ENCODE measurements at places on chromosomes 4 and X. TPM values are rescaled to one million over a fixed set of nuclear protein-coding genes. Genes with fewer than 3 reads are reported as not detected.

DNA sequence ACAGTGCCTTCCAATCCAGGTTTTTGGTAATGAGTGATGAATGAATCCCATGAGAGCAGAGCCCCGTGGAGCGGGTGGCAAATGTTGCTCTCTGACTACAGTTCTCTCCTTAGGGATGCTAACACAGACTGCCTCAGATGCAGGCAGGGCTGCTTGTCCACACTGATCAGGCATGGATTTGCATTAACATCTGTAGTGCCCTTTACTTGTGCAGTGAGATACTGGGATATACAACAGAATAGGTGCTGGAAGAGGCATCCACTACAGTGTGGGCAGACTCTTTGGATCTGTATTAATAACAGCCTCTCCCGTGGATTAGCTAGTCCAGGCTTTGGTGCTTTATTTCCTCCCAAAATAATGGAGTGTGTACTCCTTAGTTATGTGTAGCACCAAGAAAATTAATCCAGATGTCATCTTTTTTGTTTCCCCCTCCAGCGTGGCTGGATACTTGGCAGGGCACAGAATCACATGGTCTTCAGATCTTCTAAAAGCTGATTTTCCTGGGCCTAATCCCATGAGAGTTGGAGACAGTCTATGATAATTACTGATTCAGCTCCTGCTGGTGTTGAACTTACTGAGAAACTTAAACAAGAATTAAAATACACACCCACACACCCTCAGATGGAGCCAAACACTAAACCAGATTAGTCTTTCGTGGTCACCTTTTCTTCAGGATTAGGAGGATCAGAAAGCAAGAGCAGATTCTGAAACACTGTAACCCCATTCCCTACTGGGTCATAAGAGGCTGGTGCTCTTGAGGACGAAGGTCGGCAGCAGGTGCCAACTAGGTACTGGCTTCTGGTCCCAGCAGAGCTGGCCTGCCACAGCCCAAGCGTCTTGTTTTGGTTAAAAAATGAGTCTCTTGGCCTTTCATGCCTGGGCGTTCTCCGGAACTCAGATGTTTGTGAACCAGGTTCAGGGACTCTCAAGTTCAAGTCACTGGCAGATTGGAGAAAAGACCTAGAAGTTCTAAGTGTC lies 23.1 kb upstream of the NAP1L5 start:
- DNase-seq, result no peak

DNA sequence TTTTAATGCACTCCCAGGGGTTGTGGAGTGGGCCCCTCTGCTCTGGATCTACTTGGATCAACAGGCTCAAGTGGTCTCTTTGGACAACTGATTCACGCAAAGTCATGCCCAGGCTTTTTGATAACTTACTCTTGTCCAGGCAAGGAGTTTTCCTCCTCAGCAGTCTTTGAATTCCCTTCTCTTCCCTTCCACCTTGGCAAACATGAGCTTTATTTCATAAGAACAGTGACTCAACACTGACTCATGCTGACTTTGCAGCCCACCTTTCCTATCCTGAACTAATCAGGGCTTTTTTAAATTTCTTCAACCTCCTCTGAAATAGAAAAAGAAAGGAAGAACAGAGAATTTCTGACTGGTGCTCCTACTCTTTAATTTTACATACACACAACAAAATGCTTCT lies 132.1 kb upstream of the LDB2 start:
- no peak for DNase-seq

- no peak for DNase-seq
Measured at GRCh38 chr4:55675196-55675793, 39.2 kb upstream of the NMU start.

GRCh38 chr4:129282293-129282692 lies 186.3 kb downstream of the C4orf33 start:
- no peak for DNase-seq

DNA sequence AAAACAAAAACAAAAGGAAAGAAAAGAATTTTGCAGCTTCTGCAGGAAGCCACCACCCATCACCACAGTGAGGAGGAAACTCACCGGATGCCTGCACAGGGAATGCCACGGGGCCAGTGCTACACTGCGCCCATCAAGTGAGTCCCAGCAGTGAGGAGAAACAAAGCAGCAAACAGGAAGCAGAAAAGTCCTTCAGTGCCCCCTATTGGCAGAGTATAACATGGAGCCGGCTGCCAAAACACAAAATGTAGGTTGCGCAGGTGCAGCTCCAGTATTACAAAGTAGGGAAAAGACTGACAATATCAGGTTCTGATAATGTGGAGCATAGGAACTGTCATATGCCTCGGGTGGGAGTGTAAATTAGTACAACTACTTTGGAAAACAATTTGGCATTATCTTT lies 23.3 kb upstream of the SCML2 start:
- no peak for DNase-seq

DNA sequence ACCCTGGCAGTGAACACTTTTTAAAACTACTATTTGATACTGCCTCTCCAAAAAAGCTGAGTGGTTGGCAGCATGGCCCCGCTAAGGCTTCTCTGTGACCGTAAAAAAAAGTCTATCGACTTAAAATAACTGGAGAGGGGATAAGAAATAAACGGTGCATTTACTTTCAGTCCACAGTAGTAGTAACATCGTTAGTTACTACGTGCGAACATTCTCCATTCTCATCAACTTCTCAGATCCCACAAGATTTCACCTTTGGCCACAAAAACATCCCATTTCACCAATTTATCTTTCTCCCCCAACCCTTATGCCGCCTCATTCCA lies 524 bp upstream of the EXOSC9 start:
- no peak for DNase-seq

GRCh38 chrX:56600987-56601386 lies 37.6 kb downstream of the UBQLN2 start:
- DNase-seq, result no peak

The FOXR2 gene
- not detected for total RNA-seq

GRCh38 chr4:174714393-174715211 lies 114.4 kb downstream of the GLRA3 start:
- no peak for DNase-seq

DNA sequence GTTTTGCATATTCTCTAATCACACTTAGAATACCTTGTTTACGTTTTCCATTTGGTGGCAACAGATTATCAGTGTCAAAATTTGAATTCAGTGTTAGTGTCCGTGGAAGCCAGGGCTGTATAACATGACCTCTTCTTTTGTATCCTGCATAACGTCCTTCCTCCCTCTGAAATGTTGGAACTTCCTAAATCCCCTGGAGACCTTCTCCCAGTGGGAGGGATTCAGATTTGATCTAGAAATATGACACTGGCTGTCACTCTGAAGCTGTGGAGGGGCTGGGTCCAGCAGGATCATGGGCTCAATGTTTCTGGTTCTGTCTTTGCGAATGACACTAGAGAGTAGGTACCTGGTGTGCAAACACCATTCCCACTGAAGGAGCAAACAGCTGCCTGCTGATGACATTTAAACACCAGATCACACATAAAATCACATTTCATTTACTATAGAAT lies 850 bp upstream of the CXCL3 start:
- no peak for DNase-seq

DNA sequence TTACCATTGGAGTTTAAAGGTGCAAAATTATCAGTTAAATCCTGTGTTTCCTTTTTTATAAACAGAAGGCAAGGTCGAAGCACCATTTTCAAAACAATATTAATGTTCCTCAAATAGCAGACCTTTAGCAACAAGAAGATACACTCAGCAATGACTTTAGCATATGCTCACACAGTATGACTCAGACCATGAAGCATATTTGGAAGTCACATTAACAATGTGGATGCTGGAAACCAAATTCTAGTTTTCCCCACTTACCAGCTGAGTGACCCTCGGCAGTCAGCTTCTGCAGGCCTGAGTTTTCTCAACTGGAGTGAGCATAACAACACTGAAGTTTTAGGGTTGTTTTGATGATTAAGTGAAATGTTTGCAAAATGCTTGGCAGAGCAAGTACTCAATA lies 130.5 kb downstream of the ANK2 start:
- no peak for DNase-seq

The TSPAN7 gene
- 0.40 TPM for total RNA-seq

DNA sequence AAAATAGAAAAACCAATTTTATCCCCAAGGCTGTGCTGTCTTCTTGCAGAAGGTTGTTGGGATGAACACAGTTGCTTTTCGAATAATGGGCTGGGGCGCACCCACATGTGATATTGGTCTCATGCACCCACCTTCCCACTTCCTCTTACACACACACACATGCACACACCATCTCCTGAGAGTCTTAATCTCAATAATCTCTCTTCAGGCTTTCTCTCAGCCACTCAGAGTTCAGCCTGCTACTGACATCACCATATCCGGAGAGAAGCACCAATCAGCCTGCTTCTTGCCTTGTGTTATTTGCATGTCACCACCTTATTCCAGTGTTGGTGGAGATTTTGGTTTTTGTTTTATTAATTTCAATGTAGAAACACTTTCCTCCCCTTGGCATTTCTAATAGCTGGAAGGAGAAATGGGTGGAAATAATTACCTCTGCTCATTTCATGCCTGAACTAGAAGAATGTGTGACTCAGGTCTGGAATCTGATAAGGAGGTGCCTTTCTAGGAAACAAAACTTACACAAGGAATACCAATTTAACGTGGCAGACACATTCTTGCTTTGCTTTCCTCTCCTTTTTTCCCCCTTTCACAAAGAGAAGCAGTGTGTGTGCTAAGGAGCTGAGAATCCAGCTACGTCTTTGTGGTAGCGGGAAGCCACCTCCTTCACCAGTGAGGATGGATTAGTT lies 400.2 kb downstream of the MID1IP1 start:
- DNase-seq, result no peak

- peak; percentile 85 for DNase-seq
Measured at GRCh38 chr4:104490770-104491480, 3.8 kb downstream of the CXXC4 start.

The USP9X gene
- total RNA-seq, result 80.4 TPM

GRCh38 chrX:108353452-108353851 lies 84.8 kb downstream of the COL4A6 start:
- DNase-seq, result no peak

- no peak for DNase-seq
Measured at GRCh38 chr4:150890246-150890645, 124.8 kb downstream of the LRBA start.

The MAGEB10 gene
- total RNA-seq, result not detected

The SPANXC gene
- not detected for total RNA-seq

DNA sequence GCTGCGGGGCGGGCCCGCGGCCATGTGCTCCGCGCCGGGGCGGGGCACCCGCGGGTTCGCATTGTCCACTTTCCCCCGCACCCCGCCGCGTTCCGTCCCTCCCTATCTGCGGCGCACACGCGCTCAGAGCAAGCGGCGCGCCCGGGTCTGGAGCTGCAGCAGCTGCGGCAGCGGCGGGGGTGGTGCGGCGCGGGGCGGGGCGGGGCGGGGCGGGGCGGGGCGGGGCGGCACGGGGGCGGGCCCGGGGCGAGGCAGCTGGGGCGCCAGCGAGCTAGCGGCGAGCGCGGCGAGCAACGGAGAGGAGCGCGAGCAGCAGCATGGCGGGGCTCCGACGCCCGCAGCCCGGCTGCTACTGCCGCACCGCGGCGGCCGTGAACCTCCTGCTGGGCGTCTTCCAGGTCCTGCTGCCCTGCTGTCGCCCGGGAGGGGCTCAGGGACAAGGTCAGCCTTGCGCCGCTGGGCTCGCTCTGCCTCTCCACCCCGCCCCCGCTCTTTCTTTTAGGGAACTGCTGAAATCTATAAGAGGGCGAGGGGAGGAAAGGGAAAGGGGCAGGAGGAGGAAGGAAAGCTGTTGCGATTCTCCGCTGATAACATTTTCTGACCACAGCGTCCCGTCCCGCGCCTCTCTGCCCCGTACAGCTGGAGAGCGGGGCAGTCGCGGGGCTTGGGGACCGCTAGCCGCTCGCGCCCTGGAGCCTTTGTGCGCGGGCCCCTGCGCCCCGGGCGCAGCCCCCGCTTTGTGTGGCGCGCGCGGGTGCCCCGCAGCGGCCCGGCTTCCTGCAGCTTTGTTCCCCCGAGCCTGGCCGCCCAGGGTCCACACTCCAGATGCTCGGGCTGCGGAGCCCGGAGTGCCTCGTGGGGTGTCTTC lies at the start of gene TMEM131L:
Gene TMEM131L (plus strand): TSS at position 280 of the 868 bp plus-strand sequence. CDS start 38 bp downstream, at position 318.
- DNase-seq, result no peak

- no peak for DNase-seq
Measured at GRCh38 chrX:119692191-119693039, 553 bp downstream of the SEPTIN6 start.

- DNase-seq, result no peak
Measured at GRCh38 chr4:72312032-72312650, 256.9 kb downstream of the ADAMTS3 start.

- no peak for DNase-seq
Measured at GRCh38 chr4:167222099-167222498, 12.2 kb downstream of the SPOCK3 start.

The CWH43 gene
- not detected for total RNA-seq

- no peak for DNase-seq
Measured at GRCh38 chr4:90958256-90958895, 831.2 kb downstream of the CCSER1 start.

- no peak for DNase-seq
Measured at GRCh38 chr4:148366251-148366650, 76.0 kb downstream of the NR3C2 start.

GRCh38 chr4:16386711-16387320 lies 160.5 kb upstream of the TAPT1 start:
- no peak for DNase-seq

GRCh38 chrX:147920161-147920666 lies 8.5 kb downstream of the FMR1 start:
- DNase-seq, result no peak

The RAPGEF2 gene
- total RNA-seq, result 22.8 TPM

DNA sequence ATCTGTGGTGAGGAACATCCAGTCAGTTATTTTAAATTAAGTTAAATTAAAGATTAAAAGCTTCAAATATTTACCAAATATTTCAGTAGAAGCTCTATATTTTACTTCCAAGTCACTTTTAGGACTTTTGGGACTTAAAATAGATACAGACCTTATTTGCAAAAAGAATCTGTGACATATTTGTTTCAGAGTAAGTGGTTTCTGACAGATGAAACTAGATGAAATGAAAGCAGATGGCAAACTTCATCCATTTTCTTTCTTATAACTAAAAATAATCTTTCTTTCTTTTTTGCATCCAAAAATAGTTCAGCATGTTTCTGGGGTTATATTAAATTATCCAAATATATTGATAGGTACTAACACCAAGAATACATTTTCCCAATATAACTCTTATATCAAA lies 6.6 kb upstream of the UTP3 start:
- no peak for DNase-seq

The SPANXA2 gene
- total RNA-seq, result not detected

The C4orf17 gene
- total RNA-seq, result not detected

DNA sequence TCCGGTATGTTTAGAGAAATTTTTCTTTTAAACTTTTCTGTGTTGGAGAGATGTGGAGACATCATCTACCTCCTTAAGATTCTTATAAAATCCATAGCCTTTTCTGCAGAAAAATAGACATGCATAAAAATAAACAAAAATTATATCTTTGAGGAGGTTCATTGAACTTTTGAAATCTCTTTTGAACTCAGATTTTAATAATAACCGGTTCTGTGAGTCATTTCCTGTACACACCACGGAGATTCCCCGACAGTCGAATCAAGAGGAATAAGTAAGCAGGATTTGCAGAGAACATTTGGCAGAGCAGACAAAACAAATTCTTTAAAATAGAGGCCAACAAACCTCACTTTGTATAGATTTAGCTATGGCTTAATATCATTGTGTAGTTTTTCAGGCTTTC lies 918.7 kb upstream of the POU3F4 start:
- no peak for DNase-seq

The RAB41 gene
- not detected for total RNA-seq

Data from osteocyte (in vitro differentiated cells).